NCI-H2081 treated with DMSO at 0.1 percent for 48 hours (cell line): ENCODE measurements at places on chromosomes 13 and 19.

DNA sequence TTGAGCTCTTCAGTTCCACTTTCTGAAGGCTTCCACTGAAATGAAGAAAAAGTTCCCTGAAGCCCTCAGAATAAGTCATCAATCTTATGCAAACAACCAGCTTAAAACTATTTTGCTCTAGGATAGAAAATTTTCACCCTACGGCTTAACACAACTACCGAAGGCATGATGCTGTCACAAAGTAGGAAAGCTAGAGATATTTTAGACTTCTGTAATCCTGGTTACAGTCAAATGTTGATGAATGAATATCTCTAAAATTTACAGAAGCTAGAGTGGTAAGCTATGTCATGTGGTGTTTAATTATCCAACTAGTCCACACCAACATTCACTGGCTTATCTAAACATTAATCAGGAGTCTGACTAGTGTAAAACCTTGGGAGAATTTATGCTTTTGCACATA lies 197.9 kb downstream of the SUCLA2 start:
- DNase-seq = no peak

- DNase-seq = no peak
Observed at GRCh38 chr19:13951799-13952153, 533 bp upstream of the DCAF15 start.

DNA sequence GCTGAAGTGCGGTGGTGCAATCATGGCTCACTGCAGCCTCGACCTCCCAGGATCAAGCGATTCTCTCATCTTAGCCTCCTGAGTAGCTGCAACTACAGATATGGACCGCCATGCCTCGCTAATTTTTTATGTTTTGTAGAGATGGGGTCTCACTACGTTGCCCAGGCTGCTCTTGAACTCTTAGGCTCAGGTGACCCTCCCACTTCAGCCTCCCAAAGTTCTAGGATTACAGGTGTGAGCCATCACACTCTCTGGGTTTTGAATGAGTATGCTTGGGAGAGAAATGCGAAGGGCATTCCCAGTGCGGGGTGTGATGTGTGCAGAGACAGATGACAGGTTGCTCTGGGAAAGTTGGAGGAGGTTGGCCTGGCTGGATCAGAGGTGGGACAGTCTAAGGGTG lies 49.0 kb downstream of the RYR1 start:
- no peak for DNase-seq

DNA sequence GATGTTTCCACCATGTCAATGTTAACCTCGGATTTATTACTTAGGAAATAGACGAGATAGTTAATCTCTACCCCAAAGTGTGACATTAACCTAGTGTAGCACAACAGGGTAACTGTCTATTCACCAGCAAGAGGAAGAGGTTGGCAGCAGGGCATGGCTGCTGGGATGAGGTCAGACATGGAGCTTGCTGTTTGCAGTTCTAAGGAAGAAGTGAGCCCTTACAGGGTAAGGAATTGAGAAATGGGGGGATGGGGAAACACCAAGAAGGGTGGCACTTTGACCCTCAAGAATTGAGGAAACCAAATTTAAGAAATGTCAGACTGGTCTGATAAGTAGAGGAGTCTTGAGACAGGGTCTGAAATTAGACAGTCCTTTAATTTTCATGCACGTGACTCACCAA lies 62.4 kb downstream of the MBD3L2B start:
- no peak for DNase-seq

- no peak for DNase-seq
Observed at GRCh38 chr19:54439174-54439851, 9.7 kb upstream of the LENG8 start.

- DNase-seq = no peak
Observed at GRCh38 chr13:40600149-40600751, 66.2 kb downstream of the FOXO1 start.

- no peak for DNase-seq
Observed at GRCh38 chr13:73365252-73365651, 306.4 kb downstream of the KLF5 start.

DNA sequence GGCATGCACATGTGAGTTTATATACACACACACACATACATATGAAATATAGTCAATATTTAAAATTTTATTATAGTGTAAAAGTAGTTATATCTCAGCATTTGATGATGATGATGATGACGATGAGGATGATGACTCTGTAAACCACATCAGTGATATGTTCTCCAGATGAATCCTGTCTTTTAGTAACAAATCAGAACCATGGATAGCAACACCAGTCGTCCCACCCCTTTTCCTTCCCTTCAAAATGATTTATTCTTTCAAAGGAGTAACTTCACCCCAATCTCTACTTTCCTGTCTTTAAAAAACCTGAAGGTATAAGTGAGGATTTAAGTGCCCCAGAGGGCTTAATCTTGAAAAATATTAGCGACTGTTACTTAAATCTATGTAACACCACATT lies 74.1 kb downstream of the DCLK1 start:
- DNase-seq = no peak

DNA sequence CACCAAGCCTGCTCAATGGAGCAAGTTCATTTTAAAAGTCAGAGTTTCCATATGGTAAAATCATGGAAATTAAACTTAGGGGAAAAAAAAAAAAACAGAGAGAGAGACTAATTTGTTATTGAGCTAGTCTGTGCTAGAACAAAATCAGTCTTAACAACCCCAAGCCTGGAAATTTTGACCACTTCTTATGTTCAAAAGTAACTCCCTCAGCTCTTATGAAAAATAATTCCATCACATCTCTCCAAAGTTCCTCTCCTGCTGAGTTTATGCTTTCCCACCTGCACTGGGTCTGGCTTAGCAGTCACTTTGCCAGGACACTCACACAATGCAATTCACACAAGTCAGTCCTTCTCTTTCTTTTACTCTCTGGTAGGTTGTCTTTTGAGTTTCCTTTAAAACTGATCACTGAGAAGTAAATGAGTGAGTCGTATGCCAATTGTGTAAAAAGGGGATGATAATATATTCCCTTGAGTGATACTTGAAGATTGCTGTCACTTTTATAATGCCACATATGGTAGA lies 92.6 kb downstream of the ENOX1 start:
- DNase-seq = no peak

GRCh38 chr13:33280923-33281322 lies 4.6 kb downstream of the STARD13 start:
- DNase-seq = no peak

GRCh38 chr13:49444524-49445395 lies 686 bp downstream of the SETDB2 start:
- no peak for DNase-seq

DNA sequence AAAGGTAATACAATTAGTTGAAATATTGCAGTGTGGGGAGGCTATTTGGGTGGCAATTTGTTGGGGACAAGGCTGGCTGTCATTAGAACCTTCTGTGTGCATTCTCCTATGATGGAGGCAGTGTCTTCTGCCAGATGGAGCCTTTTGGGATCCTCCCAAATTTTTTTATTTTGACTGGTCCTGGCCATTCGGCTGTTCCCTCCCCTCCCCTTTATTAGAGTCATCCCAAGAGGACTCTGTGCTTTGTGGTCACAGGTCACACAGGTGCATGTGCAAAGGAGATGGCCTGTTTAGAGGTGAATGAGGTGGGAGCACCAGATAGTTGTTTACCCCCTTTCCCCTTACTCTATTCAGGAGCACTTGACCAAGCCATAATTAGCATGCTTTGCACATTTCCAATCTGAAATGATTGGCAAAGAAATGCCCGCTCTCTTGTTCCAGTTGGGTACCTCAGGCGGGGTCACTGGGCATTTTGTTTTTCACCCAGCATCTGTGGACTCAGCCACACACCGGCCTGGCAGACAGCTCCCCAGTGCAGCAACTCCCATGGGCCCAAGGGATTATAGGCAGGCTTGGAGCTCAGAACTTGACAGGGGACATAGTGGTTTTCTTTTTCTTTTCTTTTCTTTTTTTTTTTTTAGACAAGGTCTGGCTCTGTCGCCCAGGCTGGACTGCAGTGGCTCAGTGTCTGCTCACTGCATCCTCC lies 19.8 kb downstream of the GATAD2A start:
- no peak for DNase-seq

DNA sequence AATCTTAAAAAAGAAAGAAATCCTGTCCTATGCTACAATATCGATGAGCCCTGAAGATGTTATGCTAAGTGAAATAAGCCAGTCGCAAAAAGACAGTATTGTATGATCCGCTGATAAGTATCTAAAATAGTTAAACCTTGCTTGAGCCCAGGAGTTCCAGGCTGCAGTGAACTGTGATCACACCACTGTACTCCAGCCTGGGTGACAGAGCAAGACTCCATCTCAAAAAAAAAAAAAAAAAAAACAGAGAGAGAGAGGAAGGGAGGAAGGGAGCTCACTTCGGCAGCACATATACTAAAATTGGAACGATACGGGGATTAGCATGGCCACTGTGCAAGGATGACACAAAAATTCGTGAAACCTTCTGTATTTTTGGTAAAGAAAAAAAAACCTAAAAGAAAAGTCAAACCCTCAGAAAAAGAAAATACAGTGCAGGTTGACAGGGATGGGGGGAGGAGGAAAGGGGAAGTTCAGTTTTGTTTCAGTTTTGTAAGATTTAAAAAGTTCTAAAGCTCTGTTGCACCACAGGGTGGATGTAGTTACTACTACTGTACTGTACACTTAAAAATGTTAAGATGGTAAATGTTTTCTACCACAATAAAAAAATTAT lies 8.4 kb downstream of the CLASRP start:
- DNase-seq = no peak

DNA sequence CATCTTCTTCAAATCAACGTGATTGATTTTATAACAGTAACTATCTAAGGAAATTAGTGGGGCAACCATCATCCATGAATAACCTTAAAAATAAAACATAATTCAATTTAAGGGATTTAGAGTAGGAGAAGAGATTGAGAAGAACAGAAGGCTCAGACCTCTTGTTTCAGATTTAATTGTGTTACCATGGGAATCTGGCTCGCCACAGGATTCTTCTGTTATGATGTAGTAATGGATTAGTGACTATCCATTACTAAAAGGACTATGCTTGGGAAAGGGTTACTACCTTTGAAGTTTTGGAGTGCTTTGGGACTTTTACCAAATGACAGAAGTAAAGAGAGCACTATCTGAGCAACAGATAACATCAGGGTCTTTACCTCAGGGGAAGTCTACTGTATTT lies 13.2 kb downstream of the FREM2 start:
- DNase-seq = no peak

DNA sequence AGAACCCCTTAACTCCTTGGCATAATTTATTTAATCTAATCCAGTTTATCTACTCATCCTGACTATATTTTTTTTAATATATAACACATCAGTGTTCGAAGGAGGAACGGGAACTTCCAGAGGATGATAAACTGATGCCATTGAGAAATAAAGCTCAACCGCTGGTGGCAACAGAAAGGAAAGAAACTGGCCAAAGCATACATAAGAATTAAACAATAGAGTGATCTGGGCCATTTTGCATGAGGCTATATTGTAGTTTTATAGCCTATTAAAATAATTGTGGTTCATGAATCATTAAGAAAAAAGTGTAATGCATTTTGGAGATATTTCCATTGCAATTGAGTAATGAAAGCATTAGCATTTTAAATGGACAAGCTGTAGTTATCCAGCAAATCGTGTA lies 94.2 kb downstream of the FRY start:
- no peak for DNase-seq

GRCh38 chr19:10230173-10230860 lies 814 bp downstream of the S1PR2 start:
- DNase-seq = no peak

- no peak for DNase-seq
Observed at GRCh38 chr13:44407379-44407778, 33.8 kb downstream of the SERP2 start.

DNA sequence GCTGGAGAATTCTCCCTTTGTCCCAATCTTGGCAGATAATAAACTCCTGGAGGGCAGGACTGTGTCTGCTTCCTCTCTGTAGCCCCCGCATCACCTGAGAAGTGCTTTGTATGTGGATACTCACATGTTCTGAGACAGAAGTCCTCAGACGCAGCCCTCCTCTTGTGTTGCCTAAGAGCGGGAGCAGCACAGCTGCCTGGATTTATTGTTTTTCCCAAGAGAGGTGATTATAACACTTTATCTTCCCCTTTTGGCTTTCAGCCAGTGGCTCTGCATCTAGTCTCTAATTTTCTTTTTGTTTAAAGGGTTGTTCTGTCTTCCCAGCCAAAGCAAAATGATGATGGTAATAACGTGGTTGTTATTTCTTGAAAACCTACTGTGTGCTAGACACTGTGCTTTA lies 36.1 kb downstream of the OLFM4 start:
- DNase-seq = no peak

DNA sequence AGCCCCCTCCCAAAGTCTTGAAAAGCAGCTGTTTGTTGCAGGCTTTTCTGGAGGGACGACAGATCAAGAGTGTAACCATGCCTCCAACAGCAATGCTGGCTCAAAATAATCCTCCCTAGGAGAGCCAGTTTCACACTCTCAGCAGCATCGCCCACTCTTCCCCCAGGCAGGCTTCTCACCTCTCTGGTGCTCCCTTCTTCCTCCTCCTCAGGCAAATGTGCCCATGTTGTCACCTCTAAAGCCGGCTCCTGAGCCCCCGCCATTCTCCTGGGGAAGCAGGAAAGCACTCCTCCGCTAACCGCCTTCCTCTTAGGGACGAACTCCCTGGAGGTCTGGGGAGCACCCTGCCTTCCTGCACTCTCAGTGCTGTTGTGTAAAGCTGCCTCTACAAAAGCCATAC lies 98.9 kb upstream of the SGCG start:
- no peak for DNase-seq

GRCh38 chr19:16368385-16369305 lies 44.0 kb downstream of the KLF2 start:
- no peak for DNase-seq

DNA sequence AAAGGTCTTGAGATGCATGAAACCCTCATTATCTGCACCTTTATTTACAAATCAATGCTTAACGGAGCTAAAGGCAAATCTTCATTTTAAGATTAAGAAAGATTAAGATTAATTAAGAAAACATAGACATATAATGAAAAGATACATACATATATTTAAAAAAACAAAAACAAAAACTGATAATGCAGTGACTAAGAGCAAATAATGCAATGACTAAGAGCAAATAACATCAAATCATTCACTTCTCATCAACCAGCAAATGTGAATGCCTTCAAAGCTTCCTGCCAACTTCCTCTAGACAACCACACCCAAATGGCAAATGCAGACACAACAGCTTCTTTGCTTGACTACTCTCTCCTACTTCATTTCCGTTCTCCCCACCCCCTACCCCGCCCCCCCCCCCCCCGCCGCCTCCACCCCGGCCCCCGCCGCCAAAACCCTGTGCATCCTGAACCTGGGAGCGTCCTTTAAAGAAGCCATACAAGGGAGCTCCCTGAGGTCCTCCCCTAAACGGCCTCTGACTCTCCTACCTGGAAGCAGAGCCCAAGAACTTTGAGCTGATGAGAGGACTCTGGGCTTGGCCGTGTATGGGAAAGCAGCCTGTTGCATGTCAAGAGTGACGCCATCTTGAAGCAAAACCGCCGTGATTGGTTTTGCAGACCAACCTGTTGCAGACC lies 24.5 kb downstream of the TEX101 start:
- DNase-seq = no peak

GRCh38 chr19:33885236-33885635 lies 88.6 kb downstream of the KCTD15 start:
- no peak for DNase-seq

DNA sequence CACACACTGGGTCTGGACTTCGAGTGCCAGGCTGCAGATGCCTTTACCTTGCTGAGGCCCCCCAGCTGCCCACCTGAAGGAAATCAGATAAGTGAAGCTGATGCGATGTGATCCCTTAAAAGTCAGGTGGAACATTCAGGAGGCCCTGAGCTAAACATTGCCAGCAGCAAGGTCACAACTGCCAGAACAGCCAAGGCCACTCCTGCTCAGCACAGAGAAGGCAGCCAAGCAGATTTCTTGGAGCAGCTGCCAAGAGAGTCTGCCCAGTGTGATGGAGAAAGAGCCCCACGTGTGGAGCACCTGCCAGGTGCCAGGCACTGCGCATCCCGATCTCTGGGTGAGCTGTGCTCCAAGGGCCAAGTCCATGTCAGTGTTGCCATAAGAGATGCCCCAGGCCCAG lies 20.6 kb upstream of the UQCRFS1 start:
- no peak for DNase-seq
